NB4 (cell line): ENCODE measurements at places on chromosomes 2 and 18.
A peak's percentile ranks its signal among the peaks of the same experiment; 100 is the strongest.

GRCh38 chr18:36375118-36375517 lies 77.6 kb downstream of the FHOD3 start:
- DNase-seq, result no peak

DNA sequence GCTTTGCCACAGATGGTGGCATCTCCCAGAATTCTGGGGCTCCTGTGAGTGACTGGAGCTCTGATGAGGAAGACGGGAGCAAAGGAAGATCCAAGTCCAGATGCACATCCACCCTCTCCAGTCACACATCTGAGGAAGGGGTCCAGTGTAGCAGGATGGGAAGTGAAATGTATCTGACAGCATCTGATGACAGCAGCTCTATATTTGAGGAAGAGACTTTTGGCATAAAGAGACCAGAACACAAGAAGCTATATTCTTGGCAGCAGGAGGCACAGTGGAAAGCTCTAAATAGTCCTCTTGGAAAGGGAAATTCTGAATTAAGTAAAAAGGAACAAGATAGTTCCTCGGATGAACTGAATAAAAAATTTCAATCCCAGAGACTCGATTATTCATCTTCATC lies 23.5 kb upstream of the C1GALT1C1L start:
- no peak for DNase-seq

DNA sequence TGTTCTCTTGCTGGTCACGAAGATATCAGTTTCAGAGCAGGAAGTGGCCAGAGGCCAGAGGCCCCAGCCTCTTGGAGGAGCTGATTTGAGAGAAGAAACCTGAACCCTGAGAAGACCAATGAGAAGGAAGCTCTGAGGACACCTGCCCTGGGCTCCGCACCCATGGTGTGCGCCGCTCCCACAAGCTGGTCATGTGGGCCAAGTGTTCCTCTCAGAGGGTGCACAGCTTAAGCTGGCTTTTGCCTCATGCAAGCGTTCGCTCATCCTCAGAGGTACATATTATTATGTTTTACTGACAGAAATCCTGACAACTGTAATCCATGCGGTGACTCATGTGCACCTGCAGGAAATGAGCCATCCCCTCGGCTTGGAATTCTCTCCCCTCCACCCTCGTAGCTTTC lies 316.1 kb upstream of the MYT1L start:
- no peak for DNase-seq

GRCh38 chr2:241115361-241115760 lies 13.3 kb upstream of the MTERF4 start:
- DNase-seq, result no peak

DNA sequence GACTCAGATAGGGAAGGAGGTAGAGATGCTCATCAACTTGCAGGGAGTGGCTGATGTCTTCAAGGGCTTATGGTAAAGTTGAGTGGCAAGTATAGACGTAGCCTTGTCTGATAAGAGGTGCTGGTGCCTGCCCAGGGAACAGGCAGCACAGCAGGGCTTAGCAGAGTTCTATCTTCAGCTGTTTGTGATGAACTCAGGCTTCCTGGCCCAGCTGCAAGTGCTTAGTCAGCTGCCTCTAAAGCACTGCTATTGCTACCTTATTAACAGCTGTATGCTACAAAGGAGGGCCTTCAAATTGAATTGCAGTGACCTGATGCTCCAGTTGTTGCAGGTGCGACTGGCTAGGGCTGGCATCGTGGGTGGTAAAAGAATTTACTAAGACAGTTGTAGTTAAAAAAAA lies 82.1 kb downstream of the TSN start:
- DNase-seq, result no peak

DNA sequence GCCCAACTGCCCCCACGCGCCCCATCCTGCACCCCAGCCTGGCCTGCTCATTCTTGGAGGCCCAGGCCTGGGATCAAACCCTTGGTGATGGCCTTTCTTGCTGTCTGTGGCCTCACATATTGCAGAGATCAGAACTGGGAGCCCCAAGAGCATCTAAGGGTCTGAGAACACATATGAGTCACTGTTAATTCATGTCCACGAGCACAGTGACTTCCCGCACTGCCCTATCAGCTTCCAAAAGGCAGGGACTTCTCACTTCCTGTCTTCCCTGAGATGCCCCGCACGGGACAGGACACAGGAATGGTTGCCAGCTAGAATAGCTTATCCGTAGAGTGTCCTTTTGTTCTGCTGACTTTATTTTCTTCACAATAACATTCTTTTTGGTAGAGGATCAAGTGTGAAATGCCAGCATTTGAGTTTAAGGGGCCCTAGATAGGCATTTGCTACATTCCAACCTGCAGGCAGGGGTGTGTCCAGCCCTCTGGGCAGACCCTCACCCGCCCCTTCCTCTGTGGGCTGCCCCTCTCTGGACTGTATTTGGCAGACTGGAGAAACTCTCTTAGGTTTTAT lies 21.1 kb upstream of the CELF4 start:
- DNase-seq, result no peak

DNA sequence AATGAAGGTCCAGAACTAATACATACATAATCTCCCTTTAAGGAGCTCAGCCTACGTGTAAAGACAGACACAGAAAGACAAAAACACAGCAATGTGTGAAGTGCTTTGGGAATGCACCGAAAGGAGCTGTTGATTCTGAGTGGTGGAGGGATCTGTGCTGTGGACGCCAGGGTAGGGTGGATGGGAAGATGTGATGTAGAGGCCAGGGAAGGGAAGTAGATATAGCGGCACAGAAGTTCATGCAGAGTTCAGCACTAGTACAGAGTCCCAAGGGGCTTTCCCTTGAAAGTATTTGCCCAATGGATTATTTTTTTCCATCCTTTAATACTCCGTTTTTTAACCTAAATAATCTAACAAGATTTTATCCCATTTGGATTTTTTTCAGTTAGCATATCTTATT lies 32.1 kb upstream of the DOCK10 start:
- no peak for DNase-seq

DNA sequence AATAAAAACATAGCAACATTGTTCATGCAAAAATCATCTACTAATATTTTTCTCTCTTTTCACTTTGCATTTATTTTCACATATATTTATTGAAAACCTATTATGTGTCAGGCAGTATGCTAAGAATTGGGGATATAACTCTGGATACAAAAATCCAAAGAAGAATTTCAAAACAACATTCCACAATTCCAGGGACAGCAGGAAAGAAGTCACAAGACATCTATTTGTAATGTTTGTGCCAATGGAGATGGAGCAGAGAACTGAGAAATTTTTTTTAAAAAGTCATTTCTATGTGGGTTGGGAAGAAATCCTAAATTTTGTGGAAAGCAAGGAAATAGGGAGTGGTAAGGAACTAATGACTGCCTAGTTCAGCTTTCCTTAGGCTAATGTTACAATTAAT lies 128.6 kb upstream of the TLK1 start:
- DNase-seq, result no peak

GRCh38 chr2:234251326-234252271 lies 201.1 kb downstream of the SPP2 start:
- no peak for DNase-seq

DNA sequence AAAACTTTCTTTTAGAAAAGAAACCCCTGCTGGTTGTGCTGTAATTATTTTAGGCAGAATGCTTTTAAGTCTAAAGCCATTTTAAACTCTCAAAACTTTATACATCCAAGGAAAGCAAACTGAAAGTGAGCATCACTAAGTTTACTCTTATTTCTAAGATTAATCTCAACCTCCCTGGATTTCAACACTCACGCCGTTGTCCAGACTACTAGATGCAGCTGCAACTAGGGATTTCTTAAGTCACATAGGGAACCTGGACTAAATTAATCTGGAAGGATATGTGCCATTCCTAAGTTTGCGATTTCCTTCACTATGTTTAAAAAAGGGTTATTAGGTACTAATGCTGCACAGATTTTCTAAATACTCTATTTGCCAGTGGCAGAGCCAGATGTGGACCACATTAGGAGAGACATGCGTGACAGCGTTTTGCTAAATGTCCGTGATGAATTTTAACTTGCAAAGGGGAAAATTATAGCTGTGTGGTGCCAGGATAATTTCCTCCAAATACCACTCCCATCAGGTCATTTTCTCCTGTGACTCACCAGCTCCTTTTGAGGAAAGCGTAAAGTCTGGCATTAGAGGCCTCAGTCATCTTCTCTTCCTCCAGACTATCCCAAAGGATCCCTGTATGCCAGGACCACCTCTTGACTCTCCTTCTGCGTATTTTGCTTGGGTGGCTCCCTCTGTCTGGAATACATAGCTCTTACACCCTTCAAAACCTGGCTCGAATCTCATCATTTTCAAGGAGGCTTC lies 143.7 kb downstream of the ATL2 start:
- no peak for DNase-seq

DNA sequence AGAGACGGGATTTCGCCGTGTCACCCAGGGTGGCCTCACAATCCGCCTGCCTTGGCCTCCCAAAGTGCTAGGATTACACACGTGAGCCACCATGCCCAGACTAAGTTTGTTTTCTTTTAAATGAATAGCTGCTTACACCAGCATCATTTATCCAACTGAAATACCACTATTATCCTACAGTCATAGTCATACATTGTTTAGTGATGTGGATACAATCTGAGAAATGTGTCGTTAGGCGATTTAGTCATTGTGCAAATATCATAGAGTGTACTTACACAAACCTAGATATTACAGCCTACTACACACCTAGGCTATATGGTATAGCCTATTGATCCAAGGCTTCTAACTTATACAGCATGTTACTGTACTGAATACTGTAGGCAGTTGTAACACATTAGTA lies 10.3 kb downstream of the ZC3H15 start:
- DNase-seq, result no peak

- DNase-seq, result no peak
These were observed 14.5 kb upstream of the DSC3 start for GRCh38 chr18:31057051-31057450.

GRCh38 chr18:9905401-9905922 lies 8.4 kb upstream of the VAPA start:
- DNase-seq, result peak; percentile 45

DNA sequence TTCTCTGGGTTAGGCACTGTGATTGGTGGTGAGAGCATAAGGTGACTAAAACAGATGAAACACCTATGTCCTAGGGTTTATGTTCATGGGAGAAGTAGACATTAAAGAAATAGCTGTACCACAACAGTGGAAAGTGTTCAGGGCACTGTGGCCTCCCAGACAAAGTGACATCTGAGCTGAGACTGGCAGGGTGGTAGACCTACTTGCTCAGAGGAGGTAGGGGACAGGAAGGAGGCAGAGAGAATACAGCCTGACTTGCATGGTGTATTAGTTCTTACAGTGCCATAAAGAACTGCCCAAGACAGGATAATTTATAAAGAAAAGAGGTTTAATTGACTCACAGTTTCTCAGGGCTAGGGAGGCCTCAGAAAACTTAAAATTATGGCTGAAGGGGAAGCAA lies 82.6 kb downstream of the MAPRE2 start:
- no peak for DNase-seq

DNA sequence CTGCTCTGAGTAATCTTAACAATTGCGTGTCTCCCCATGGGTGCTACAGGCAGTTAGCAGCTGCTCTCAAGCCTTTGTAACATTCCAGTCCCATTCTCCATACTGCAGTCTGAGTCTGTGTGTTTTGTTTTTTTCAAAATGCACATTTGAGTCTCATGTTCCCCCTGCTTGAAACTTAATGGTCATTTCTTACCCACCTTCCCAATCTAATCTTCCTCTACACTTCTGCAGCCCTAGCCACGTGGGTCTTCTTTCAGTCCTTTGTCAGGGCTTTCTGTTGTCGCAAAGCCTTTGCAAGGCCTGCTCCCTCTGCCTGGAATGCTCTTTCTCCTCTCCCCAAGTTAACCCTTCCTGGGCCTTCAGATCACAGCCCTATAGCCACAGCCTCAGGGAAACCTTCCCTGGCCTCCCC lies 24.5 kb downstream of the ELAC1 start:
- DNase-seq, result no peak

- DNase-seq, result no peak
These were observed 336.0 kb upstream of the HNRNPA3 start for GRCh38 chr2:176876493-176877103.

DNA sequence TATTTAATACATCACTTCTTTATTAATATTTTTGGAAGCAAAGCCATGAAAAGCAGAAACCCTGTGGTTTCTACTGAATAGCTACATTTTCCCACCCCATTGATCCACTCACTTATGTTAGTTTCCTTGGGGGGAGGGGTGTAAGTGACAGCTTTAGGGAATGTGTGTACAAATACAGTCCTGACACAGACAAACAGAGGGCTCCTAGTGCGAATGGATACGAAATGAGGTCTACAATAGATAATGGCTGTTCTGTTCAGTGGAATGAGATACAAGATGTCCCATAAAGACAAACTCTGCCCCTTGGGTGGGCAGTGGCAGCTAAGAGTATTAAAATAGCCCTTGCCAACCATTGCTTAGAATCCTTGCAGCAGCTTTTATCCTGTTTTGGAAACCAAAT lies 312.9 kb downstream of the NCKAP5 start:
- DNase-seq, result no peak

DNA sequence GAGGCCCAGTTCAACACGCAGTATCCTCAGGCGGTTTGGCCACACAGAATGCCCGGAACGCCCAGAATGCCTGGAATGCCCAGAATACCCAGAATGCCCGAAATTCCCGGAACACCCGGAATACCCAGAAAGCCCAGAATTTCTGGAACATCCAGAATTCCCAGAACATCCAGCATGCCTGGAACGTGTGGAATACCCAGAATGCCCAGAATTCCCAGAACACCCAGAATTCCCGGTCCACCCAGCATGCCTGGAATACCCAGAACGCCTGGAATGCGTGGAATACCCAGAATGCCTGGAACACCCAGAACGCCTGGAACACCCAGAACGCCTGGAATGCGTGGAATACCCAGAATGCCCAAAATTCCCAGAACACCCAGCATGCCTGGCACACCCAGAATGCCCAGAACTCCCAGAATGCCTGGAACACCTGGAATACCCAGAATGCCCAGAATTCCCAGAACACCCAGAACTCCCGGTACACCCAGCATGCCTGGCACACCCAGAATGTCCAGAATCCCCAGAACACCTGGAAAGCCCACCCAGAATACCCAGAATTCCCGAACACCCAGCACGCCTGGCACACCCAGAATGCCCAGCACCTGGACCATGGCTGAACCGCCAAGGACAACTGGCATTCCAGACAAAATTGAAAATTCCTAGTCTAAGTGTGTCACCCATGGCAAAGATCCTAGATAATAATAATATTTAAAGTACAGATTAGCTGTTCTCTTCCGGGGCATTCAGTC lies 487.4 kb upstream of the SALL3 start:
- no peak for DNase-seq

- no peak for DNase-seq
These were observed 25.1 kb upstream of the TXNDC2 start for GRCh38 chr18:9860682-9861081.

DNA sequence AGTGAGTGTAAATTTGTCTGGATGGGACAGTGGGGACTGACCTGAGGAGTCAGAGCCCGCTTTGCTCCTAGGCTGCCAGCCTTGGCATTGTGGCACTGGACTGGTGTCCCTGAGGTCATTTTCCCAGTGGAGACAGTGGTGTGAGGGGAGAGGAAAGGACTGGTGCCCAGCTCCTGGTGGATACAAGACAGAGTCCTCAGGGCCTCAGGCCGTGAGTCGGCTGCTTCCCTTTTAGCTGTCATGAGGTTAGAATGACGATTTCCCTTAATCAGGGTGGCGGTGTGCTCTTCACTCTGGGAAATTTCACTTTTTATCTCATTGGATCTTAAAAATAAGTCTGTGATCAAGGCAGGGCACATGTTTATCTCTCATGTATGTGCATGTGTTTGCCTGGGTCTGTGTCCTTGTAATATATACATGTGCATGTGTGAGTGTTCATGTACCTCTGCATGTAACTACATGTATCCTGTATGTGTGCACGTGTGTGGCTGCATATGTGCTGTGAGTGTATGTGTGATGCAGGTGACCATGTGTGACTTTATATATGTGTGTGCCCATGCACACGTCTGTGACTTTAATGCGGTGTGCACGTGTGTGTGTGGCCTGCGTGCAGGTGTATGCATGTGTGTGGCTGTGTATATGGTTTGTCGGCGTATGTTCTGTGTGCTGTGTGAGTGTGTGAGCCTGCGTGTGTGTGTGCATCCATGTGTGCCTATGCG lies 55.7 kb downstream of the GLI2 start:
- no peak for DNase-seq
